ENCODE measurements at places on chromosomes 13 and 19. TPM values are rescaled to one million over a fixed set of nuclear protein-coding genes. Genes with fewer than 3 reads are reported as not detected.

AP1M2 gene
- total RNA-seq = 12.3 TPM

BCL3 gene
- total RNA-seq = 16.5 TPM

ZNF528 gene
- 6.6 TPM for total RNA-seq

ZNF99 gene
- not detected for total RNA-seq

IZUMO2 gene
- not detected for total RNA-seq

RAB20 gene
- total RNA-seq = 92.0 TPM

CEACAM21 gene
- total RNA-seq = not detected

PRKCG gene
- total RNA-seq = 0.20 TPM

GIPC3 gene
- 0.29 TPM for total RNA-seq

DKKL1 gene
- total RNA-seq = not detected

MADCAM1 gene
- not detected for total RNA-seq

SAMD4B gene
- 57.8 TPM for total RNA-seq

NANOS2 gene
- not detected for total RNA-seq

ZNF558 gene
- 16.9 TPM for total RNA-seq

SMIM17 gene
- 0.20 TPM for total RNA-seq

DCT gene
- total RNA-seq = not detected

UNC13A gene
- 0.69 TPM for total RNA-seq

SRRM5 gene
- 0.55 TPM for total RNA-seq

OR10H1 gene
- total RNA-seq = not detected

C1QTNF9 gene
- not detected for total RNA-seq

LSR gene
- 0.63 TPM for total RNA-seq

KCNRG gene
- 0.55 TPM for total RNA-seq

MYO1F gene
- total RNA-seq = 0.15 TPM

MCF2L gene
- 0.97 TPM for total RNA-seq

CGB3 gene
- not detected for total RNA-seq

SSC5D gene
- 0.07 TPM for total RNA-seq

CAMSAP3 gene
- total RNA-seq = 0.35 TPM

URAD gene
- total RNA-seq = not detected

KLK10 gene
- total RNA-seq = 0.17 TPM

ZFP82 gene
- 4.7 TPM for total RNA-seq

IGSF23 gene
- not detected for total RNA-seq

CASP14 gene
- not detected for total RNA-seq

KLK4 gene
- not detected for total RNA-seq

ZNF324 gene
- 3.1 TPM for total RNA-seq

MCEMP1 gene
- total RNA-seq = not detected

ZIM2 gene
- total RNA-seq = not detected

TNFSF13B gene
- 1.1 TPM for total RNA-seq

ADAMTS10 gene
- total RNA-seq = not detected

ZNF135 gene
- total RNA-seq = 0.87 TPM

KXD1 gene
- total RNA-seq = 91.5 TPM
